ENCODE measurements at places on chromosomes 7 and 10. TPM values are rescaled to one million over a fixed set of nuclear protein-coding genes. Genes with fewer than 3 reads are reported as not detected.

DNA sequence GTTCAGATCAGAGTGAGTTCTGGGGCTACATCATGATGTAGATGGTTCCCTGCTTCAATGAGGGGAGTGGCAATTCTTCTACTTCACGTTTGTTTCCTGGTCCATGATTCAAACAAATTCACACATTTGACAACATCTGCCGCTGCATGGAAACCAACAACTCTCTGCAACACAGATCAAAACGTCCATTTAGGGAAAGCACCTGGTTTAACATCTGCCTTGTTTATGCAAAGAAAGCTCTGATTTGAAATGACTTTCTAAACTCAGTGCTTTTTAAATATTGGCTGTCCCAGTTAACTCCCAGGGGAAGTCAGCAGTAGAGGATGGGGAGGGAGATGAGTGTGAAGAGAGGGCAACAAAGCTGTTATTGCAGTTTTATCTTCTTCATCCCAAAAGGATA is 93.8 kb downstream of the GAD2 start:
- no peak for DNase-seq

- DNase-seq: no peak
These were observed 85.4 kb upstream of the RSU1 start for GRCh38 chr10:16902606-16903005.

DNA sequence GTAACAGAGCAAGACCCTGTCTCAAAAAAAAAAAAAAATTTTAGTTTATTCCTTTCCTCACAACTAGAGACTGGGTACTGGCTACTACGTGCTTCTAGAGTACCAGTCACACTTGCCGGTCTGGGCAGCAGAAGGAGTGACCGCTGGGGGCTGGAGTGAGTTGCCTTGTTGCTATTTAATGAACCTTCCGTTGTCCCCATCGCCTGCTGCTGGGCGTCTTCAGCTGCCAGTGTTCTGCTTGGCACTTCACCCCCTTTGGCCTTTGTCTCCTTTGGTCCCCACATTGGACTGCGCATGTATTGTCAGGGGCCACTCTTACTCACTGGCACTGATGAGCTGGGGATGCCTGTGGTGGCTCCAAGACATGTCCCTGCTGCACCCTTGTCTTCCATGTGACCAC is 110.6 kb downstream of the CLEC2L start:
- DNase-seq: no peak

DNA sequence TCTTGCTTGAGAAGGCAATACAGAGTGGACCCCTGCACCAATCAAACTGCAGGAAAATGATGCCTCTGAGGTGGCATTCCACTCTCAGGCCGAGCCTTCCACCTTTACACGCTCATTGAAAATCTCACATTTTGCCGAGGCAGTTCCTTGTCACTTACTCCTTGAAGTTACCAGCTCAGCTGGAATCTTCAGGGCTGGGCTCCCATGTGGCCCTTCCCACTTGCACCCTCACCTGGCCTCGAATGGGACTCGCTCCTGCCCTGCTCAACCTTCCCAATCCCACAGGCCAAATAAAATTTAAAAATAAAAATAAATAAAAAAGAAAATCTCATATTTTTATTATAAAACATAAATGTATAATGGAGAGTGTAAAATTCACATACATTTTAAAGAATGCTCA is 790.7 kb upstream of the COBL start:
- no peak for DNase-seq

DNA sequence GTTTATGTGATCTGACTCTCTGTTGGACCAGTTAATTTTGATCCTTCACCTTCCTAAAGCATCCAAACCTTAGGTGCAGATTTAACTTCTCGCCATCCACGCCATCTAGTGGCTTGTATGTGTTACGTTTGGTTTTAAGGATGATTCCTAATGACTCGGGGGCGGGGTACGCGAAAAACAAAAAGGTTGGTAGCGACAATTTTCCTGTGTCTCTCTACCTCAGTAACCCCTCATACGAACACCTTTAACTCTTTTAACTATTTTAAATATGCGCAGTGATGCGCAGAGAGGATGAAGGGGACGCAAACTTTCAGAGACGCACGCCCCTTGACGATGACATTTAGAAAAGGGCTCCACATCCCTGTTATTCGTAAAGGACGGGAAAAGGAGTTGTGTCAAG is 714 bp upstream of the KCND2 start:
- no peak for DNase-seq

DNA sequence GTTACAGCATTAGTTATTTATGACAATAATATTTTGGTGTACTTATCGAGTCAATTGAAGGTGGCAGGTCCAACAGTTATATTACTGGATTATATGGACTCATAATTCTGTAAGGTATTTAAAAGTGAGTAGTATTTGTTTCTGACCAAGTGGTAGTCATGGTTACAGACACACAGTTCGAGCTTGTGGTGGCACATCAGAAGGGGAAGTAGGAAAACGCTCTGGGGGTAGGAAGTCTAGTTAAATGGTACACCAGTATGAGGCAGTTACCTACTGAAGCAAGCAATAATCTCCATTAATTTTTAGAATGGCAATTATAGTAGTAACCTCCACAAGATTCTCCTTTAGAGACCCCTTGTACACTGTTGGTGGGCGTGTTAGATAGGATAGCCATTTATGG is 541.2 kb downstream of the ETV1 start:
- no peak for DNase-seq

The FFAR4 gene
- 1.6 TPM for total RNA-seq

The MMP21 gene
- 0.54 TPM for total RNA-seq

- no peak for DNase-seq
These were observed 141.3 kb upstream of the SP8 start for GRCh38 chr7:20927976-20928375.

The BLNK gene
- total RNA-seq: 7.3 TPM

The TMEM270 gene
- not detected for total RNA-seq
